CD4-positive, alpha-beta memory T cell (primary cell): ENCODE measurements at places on chromosomes 6 and 20.

GRCh38 chr6:1739220-1739619, 129.5 kb downstream of the FOXC1 start:
- no peak for DNase-seq

- DNase-seq: no peak
These were observed 49.2 kb downstream of the FRK start for GRCh38 chr6:116011520-116011919.

DNA sequence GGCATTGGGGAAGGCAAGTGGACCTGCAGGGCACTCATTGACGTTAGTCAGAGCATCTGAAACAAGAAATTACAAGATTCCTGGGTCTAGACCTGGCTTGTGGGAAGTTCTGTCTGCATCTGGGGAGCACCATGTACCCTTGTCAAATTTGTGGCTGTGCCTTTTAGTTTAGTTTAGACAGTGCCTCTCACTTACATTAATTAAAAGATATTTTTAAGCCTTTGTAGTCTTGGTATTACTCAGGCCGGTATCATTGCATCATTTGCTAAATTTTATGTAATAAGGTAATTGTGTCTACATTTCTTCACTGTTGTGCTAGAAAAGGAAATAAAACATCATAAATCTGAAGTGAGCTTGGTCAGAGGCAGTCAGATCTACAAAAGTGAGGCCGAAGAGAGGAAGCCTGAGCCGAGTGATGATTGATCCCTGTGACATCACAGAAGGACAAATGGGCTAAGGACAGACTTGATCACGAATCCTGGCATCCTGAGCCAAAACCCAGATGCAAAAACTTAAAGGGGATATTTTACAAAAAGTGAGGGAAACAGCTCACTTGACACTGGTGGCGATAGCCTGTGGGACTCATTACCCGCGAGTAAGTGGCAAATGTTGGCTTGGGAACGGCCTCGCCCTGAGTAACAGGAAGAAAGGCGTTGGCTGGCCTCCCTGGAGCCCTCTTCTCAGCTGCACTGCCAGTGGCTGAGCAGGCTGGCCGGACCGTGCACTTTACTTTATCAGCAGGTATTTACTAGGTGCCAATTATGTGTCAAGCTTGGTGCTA, 106.5 kb downstream of the TCP11 start:
- no peak for DNase-seq

DNA sequence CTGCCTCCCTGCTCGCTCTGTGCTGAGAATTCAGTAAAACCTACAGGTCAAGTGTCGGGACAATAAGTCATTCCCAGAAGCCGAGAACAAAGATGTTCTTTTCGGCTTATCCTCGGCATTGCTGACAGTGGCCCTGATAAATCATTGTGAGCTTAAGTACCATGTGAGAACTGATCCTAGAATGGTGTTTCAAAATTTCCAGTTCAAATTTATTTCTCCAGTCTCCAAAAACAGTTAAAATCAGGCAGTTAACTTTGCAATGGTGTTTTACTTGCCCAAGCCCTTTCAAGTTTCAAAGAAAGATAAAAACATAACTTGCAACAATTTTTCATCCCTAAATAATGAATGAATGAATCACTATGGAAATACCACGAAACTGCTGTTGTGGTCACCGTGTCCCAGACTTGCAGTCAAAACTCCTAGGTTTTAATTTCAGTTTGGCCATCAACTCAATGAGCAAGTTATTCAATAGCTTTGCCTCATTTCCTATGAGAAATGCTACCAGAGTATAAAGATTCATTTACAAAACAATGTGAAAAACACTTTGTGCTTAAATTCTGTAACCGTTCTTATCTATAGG, 4.3 kb downstream of the ATP5F1E start:
- DNase-seq: no peak

GRCh38 chr6:140202964-140203515, 828.6 kb upstream of the CITED2 start:
- DNase-seq: no peak

- DNase-seq: no peak
These were observed 922.1 kb downstream of the EPHA7 start for GRCh38 chr6:92497281-92497680.

GRCh38 chr20:2805689-2806350, 5.4 kb upstream of the CPXM1 start:
- no peak for DNase-seq

DNA sequence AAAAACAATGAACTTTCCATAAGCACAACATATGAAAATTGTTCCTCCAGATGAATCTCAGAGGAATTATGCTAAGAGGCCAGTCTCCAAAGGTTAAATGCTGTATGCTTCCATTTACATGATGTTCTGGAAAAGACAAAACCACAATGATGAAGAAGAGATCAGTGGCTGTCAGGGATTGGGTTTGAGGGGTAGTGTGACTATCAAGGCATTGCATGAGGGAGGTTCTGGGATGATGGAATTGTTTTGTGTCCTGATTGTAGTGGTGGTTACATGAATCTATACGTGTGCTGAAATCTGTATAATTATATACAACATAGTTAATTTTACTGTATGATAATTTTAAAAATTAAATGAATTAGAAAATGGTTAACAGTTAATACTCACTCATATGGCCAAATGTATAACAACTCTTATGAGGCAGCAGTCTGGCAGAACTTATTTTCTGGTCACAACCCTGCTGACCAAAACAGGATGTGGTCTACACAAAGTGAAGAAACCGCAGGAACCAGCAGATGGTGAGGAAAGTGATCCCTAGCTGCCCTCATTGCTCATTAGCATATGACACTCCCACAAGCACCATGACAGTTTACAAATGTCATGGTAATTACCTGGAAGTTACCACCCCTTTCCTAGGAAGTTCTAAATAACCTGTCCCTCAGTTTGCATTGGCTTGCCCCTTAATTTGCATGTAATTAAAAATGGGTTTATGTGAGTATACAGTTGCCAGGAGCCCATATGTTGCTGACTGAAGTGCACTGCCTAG, 31.9 kb downstream of the NSFL1C start:
- DNase-seq: peak; percentile 76

GRCh38 chr6:131754088-131754487, 43.3 kb upstream of the CTAGE9 start:
- no peak for DNase-seq

DNA sequence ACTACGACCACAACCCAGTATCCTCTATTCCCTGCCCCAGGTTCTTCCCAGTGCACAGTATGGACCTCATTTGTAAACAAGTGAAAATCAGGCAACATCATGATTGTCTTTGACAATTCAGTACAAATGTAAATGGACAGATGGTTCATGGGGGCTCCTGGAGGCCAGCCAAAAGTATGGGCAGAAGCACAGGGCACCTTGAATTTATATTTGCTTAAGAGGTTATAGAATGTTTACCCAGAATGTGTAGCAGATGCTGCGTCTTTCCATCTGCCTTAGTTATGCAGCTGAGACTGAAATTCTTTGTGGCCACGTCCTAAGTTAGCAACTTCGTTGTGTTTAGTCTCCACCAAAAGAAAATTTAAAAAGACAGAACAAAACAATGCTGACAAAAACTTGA, 559.6 kb upstream of the NRSN1 start:
- no peak for DNase-seq

GRCh38 chr20:36217226-36217625, 19.1 kb upstream of the AAR2 start:
- no peak for DNase-seq
